ENCODE measurements at places on chromosomes 13 and 19.

GRCh38 chr13:64000321-64000720 lies 2584.7 kb upstream of the PCDH20 start:
- DNase-seq = no peak

GRCh38 chr19:10468133-10468532 lies 35.0 kb downstream of the KEAP1 start:
- DNase-seq = no peak

DNA sequence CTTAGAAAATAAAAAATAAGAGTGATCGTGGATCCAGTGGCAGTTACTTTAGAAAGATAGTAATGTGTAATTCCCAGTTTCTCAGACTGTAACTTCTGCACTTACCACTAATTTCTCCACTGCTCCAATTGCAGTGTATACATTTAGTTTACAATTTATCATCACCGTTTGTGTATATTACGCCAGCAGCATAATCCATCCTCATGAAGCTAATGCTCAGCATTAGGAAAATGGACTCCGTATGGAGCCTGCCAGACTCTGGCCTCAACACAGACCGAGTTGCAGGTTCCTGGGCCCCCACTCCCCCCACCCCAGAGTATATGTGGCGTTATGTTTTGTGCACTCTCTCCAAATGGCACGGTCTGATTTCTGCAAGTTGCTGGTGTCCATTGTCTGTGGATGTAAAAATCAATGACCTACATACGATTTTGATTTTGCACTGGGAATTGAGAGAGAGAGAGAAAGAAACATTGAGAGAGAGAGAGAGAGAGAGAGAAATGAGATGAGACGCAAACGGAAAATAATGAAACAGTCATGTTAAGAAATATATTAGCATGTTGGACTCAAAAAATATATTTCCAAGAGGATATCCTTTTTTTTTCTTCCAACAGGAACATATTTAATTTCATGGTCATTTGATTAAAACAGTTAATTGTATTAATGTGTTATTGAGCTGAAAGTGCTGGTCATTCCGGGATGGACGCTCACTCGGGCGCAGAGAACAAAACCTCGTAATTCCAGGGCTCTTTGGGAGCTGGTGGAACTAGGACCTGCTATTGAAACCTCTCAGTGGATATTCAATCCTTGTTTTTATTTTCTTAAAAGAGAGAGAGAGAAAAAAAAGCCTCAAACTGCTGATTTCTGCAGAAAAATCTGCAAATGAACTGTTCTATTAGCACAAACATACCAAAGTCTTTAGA lies 278.8 kb downstream of the TSHZ3 start:
- no peak for DNase-seq

DNA sequence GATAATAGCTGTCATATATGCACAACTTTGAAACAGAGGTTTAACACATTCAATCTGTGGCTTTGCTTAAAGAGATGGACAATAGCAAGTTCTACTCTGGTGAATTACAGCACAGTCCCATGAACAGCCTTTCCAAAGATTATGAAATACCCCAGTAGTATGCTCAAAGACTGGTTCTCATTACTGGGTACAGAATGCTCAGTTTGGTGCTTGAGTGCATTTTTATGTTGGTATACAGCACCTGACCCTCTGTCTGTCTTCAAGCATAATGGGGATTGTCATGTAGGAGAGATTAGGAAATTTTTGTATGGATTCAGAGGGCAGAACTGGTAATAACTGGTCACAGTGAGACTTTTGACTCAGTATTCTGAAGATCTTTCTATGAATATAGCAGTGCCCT lies 7.6 kb downstream of the LMO7 start:
- no peak for DNase-seq

GRCh38 chr19:54047616-54048015 lies 16.1 kb downstream of the VSTM1 start:
- DNase-seq = no peak

All from AG08395 (cell line).